ENCODE measurements at places on chromosomes 13 and 19.

GRCh38 chr13:105936816-105937215 lies 598.6 kb downstream of the EFNB2 start:
- no peak for DNase-seq

GRCh38 chr13:20359335-20359734 lies 127.2 kb upstream of the GJB6 start:
- DNase-seq, result no peak

DNA sequence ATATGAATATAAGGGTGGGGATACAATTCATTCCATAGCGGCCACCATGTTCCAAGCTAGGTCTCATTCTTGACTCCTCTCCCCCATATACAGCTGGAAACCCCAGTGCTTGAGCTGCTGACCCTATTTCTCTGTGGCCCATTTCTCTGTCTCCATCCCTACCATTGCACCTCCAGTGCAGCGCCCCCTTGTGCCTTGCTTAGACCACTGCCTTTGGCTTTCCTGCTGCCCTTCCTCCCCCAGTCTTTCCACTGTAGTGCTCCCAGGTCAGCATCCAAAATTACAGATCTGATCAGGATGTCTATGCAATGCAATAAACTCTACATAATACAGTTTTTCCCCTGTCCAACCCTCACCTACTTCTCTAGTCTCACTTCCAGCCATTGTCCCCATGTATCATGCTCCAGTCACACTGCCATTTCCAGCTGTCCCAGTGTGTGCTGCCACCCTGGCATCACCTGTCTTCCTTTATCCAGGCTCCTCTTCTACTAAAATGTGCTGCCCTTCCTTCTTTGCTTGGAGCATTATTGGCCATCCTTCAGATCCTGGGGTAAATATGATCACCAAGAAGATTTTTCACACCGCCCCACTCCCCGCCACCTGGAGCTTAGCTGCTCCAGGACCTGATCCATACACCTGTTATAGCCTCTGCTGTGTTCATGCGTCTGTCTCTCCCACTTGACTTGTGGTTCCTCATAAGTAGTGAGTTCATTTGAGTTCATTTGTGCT lies 199.4 kb upstream of the IPO5 start:
- no peak for DNase-seq

- DNase-seq, result peak; percentile 85
These were observed 36.5 kb upstream of the ZNF527 start for GRCh38 chr19:37334179-37335071.

DNA sequence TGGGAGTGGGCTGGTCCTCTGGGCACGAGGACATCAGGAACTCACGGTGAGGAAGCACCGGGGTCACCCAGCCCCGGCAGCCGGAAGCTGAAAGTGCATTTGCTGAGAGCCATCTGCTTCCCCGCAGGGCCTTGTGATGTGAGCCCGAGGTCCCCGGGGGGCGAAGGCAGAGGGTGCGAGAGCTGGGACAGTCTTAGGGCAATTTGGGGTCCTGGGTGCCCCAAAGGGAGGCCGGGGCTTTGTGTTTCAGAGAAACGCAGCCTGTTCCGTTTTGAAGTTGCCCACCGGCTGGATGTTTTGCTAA lies 4.8 kb downstream of the F2RL3 start:
- DNase-seq, result no peak

DNA sequence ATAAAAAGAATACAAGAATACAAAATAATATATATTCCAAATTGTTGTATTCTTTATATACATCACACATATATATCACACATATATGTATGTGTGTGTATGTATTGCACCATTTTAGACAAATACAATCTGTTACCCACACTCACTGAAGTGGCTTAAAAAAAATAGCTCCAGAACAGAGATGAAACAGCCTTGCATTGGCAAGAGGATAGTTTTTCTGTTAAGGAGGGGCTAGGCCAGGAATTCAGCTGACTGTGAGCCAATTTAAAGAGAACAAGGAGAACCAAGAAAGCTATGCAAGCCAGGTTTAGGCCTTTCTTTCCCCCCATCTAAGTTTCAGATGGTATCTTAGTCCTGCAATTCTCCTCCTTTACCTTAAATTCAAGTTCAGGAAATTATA lies 257.5 kb downstream of the MZT1 start:
- no peak for DNase-seq

GRCh38 chr13:99974939-99975561 lies 3.5 kb upstream of the ZIC5 start:
- no peak for DNase-seq

DNA sequence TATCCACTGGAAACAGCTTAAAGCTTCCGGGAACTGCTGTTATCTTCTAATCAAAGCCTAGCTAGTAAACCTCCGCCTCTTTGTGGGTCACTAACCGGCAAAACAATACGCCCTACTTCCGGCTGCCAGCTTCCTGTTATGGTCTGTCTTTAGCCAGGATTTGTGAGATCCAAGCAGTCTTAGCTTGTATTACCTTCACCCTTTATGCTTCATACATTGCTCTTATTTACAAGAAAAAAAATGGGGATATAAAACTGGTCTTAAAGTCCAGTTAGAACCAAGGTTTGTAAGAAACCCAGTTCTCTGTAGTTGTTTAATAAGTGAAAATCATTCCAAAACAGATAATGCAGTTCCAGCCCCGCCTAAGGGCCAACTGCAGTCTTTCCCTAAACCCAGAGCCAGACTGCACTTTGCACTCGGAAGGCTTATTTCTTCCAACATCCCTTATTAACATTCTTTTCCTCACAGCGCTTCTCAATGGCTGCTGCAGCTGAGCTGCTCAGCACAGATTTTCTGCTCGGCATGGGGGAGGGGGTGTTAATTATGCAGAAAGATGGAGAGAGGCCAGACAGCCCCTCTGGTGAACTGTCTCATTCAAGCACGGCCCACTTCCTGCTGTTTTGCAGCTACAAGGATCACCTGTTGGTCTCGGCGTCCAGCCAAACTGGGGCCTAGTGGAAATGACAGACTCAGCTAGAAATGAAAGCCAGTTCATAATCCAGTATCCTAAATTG lies 368.4 kb downstream of the KLF12 start:
- peak; percentile 60 for DNase-seq

GRCh38 chr13:99371956-99372355 lies 64.8 kb upstream of the GPR183 start:
- DNase-seq, result no peak

- DNase-seq, result no peak
These were observed 340.8 kb downstream of the KLF5 start for GRCh38 chr13:73399347-73400216.

DNA sequence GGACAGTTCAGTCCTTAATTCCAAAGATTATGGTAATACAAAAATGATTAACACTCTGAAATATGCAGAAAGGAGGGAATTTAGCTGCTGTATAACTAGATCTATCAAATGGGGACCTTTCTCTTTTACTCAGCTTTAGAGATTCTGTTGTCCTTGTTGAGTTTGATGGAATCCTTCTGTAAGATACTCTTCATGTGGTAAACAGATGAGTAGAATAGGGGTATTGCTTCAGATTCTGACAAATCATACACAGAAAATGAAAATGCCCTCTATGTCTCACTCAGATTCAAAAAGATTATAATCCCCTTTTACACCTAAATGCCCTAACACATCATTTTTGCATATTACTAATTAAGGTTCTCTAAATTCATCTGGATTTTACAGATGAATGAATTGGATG lies 50.7 kb downstream of the ARHGAP35 start:
- no peak for DNase-seq

- no peak for DNase-seq
These were observed 12.0 kb downstream of the B3GNT3 start for GRCh38 chr19:17806945-17807344.

DNA sequence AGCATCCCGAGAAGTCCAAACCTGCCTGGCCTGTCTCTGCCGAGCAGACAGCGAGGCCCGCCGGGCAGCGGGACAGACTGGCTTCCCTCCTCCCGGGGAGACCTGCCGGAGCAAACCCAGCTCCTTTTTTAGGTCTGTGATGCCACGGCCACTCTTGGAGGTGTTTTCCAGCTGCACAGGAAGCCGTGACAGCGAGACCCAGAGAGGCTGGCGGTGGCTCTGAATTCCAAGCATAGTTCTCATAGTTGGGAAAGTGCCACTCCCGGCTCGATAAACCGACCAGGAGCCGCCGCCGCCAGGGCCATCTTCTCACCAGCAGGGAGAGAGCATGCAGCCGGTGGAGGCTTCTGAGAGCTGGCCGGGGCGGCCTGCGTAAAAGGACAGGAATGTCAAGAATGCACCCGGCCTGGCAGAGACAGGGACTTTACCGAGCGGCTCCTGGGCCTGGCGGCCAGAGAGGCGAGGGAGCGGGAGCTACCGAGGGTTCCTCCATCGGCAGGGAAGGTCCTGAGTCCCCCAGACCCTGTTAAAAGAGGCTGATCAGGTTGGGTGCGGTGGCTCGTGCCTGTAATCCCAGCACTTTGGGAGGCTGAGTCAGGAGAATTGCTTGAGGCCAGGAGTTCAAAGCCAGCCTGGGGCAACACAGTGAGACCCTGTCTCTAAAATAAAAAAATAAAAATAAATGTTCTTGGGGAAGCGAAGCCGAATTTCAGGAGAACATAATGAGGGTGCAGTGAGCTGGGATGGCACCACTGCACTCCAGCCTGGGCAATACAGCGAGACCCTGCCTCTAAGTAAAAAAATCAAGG lies 64.9 kb downstream of the GADD45B start:
- DNase-seq, result peak; percentile 93

- no peak for DNase-seq
These were observed 26.3 kb downstream of the TMEM255B start for GRCh38 chr13:113785051-113786010.

DNA sequence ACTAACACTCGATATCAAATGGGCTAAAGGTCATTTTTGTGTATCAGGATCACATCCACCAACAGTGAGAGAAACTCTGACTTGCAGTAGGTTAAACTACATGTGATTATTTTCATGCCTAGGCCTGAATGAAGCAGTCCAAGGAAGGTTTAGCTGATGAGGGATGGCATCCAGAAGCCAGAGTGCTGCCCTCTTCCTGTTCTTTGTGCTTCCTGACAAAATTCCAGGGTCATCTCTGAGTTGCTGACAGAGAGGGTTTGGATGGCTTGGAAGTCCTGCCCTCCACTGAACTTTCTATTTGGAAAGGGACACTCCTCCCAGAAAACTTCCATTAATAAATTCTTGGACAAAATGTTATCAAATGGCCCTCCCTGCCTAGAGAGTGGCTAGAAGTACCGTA lies 728.3 kb upstream of the SLC10A2 start:
- no peak for DNase-seq

GRCh38 chr19:46928951-46929350 lies 68.2 kb downstream of the ARHGAP35 start:
- DNase-seq, result no peak

DNA sequence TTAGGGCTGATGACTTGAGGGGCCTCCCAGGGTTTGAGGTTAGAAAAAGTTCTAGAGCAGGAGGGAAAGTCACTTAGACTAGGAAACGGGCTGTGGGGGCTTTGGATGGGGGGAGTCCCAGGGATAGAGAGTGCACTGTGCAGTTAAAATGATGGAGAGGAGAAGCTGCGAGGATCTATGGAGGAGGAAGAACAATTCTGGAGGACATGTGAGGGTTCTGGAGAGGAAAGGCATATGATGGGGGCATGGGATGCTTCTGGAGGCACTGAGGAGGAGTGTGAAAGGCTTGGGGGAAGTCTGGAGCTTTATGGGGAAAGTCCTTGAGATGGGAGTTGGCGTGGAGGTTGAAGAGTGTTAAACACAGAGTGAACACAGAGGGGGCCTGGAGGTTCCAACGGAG lies 2.2 kb downstream of the KCNC3 start:
- DNase-seq, result no peak

- no peak for DNase-seq
These were observed 1576.9 kb upstream of the SPRY2 start for GRCh38 chr13:81917810-81918209.

- no peak for DNase-seq
These were observed 747.2 kb downstream of the OLFM4 start for GRCh38 chr13:53775807-53776206.

DNA sequence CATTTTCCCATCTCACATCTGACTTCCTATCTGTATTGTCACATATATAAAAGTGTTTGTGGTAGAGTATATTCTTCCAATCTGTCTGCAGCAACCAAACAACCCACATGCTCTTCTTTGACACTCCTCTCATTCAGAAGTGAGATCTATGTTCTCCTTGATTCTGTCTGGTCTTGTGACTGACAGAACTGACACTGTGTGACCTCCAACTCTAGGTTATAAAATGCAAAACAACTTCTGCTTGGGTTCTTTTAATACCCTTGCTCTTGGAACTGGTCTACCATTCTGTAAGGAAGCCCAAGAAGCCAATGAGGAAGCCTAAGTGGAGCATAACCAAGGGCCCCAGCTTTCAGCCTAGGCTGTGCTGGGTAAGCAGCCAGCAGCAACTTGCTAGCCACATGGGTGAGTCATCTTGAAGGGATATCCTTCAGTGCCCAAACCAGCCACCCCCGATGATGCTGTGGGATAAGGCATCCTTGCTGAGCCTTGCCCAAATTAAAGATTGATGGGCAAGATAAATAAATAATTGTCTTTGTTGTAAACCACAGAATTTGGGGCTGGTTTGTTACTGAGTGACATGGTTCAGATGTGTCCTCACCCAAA lies 18.4 kb upstream of the ITM2B start:
- no peak for DNase-seq

DNA sequence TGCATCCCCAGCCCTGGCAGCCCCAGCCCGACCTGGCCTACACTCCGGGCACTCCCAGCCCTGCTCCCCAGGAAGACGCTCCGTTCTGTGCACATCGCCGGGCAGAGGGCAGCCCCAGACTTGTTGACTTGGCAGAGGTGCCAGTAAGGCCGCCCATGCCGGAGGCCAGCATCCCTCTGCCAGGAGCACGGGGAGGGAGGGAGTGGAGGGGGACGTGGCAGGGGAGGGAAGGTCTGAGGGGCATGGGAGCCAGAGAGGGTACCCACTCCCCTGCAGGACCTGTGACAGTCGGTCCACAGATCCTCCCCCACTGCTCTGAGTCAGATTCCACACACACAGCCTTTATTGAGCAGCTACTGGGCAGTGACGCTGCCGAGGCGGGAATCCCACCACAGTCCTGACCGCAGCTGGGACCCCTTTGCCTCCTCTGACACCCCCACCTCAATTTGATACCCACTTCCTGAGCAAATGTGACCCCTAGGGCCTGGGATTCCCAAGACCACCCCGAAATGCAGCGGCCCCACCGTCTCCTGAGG lies 1.9 kb upstream of the NKPD1 start:
- no peak for DNase-seq

GRCh38 chr13:41588899-41589298 lies 131.5 kb downstream of the RGCC start:
- no peak for DNase-seq

DNA sequence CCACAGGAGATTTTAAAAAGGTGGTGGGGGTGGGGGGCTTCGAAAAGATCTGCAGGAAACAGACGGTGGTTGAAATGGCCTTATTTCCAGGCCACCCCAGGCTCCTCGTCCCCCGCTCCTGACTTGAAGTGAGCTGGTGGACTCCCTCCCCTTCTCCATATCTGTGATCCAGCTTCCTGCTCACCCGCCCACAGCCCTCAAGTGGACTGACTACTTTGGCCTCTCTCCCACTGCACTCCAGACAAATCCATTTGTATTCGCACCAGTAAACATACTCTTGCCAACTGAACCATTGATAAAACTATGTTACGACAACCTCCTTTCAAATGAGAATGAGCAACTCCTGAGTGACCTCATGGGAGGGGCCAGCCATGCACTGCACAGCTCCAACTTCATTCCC lies 259.5 kb downstream of the COL4A1 start:
- DNase-seq, result no peak

- DNase-seq, result no peak
These were observed 69.7 kb upstream of the SLC15A1 start for GRCh38 chr13:98822225-98822606.
